ENCODE measurements at places on chromosomes 4 and X.
A peak's percentile ranks its signal among the peaks of the same experiment; 100 is the strongest.

- no peak for DNase-seq
These were observed 1.4 kb downstream of the SMARCA5 start for GRCh38 chr4:143514901-143515300.

- DNase-seq: no peak
These were observed 143.9 kb upstream of the DIPK2B start for GRCh38 chrX:45344594-45344993.

DNA sequence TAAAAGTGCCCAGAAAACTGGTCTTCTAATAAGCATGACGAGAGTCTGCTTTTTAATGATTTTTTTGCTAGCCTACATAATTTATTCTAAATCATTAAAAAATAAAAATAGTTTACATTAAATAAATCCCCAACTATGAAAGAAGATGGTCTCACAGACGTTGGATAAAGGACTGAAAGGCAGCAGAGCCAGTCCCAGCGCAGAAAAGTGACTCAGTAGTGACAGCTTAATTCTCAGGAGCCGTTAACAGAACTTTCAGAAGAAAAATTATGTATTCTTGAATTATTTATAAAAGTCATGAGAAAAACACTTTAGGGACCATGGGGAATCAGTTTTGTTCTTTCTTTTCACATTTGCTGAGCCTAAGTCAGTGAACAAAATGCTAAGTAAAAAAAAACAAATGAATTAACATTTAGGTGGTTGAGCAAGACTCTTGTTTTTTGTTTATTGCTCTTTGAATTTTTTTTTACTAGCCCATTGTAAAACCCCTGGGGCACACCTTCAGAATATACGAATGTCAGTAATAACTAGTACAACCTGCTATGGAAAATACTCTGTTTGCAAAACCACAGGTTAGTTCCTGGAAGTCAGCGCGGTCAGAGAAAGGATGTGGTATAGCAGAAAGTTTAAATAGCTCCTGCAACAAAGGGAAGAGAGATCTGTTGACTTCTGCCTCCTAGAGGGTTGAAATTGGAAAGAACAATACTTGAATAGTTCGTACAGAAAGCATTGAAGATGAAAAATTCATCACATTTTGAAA, 50.4 kb upstream of the CCDC160 start:
- DNase-seq: no peak

DNA sequence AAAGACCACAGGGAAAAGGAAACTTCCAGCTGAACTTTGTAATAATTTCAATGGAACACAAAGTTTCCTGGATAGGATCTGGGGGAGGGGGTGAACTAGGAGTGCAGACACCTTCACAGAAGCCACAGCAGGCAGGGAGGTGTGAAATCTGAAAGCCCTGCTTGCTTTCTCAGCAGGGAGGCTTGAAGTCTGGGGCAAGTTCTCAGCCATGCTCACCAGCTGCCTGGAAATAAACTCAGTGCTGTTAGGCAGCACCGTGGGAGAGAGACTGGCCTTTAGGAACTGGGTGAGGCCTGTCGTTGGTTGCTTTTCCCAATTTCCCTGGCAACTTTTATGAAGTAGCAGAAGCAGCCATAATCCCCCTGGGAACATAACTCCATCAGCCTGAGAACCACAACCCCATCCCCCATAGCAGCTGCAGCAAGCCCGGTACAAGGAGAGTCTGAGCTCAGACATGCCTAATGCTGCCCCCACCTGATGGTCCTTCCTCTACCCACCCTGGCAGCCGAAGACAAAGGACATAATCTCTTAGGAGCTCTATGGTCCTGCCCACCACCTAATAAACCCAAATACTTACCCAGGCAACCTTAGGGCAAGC, 39.2 kb upstream of the NMU start:
- DNase-seq: no peak

DNA sequence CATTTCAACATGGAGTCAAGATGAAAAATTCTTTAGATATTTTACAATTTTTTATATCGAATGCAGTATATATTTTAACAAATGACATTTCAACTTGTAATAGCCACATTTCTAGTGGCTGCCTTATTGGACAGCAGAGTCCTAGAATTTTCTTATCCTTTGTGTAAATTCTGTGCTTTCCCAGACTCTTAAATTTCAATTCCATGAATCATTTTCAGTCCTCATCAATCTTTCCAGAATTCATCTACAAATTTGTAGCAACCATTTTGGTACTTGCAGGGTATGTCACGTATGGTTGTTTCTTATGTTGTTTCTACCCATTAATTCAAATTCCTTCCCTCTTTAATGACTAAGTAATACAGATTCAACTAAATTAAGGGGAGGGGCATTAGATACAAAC, 2.7 kb downstream of the PAICS start:
- DNase-seq: no peak

DNA sequence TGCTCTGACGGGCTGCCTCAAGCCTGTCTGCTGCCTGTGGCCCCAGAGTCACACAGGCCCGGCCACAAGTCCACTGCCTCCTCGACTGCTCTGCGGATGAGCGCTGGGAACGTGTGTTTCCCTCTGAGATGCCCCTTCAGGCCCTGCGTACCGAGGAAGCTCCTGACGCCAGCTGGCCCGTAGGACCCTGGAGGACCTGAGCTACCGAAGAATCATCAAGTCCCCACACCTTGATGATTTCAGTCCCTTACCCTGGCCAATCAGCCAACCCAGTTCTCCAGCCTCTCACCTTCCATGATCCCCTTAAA, 96.6 kb upstream of the LRPAP1 start:
- DNase-seq: no peak

DNA sequence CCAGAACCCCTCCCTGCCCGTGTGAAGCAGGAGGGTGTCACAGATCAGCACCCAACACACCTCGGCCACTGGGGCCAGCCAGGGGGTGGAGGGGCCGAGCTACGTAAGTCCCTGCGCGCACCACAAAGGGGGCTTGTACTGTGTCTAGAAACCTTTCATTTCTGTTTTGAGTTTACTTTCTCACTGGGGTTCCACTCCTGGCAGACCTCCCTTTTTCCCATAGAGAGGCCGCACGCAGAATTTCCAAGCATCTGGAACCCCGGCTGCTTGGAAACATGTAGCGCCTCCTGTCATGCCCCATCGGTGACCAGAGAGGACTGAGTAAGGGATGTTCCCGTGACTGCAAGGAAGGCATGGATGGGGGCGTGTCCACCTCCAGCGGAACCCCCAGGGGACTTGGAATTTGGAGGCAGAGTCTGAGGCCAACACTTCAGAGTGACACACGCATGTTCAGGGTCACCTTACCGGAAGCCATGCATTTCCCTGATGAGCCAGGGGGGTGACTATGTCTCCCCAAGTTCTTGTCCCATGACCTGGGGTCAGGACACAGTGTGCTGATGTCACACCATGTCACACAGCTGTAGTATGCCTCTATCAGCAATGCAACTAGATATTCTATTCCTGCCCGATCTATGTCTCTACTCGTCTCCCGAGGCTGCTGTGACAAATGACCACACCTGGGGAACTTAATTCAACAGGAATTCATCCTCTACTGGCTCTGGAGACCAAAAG, 105.3 kb downstream of the DHRSX start:
- DNase-seq: no peak

DNA sequence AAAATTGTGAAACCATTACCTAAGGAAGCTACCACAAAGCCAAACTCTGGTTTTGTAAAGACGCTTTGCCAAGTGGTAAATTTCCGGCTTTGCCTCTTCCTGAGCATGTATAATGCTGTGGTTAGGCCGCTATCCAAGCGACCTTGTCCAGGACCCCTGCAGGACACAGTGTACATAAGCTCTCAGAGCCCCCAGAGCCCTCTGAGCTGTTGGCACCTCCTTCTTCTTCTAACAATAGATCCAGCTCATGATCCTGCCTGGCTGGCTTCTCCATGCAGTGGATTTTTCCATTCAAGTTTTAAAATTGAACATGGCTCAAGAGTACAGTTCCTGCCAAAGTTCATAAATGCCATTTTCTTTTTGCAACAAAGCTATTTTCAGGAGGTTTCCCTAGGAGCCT, 326.7 kb downstream of the MAPK10 start:
- DNase-seq: no peak

- DNase-seq: no peak
These were observed 80.5 kb downstream of the ALPK1 start for GRCh38 chr4:112377594-112378242.

GRCh38 chr4:17366496-17366895, 145.4 kb downstream of the QDPR start:
- no peak for DNase-seq

GRCh38 chr4:1756893-1757779, 35.8 kb downstream of the TACC3 start:
- DNase-seq: no peak

DNA sequence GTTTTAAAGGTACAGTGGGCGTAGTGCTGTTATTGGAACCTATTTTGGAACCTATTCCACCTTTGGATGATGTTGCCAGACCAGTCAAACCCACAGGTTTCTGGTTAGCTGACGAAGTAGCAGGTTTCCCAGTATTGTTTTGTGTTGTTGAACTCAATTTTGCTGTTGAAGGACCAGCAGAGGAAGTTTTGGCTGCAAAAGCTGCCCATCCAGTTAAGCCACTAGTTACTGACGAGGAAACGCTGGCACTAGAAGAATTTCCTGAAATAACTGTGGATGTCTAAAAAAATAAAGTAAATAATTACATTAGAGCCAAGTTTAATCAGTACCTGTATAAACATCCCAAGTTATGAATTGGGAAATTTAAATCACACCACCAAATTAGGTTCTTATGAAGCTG, 25.5 kb downstream of the INTS12 start:
- no peak for DNase-seq

- DNase-seq: no peak
These were observed 155.0 kb downstream of the SLC7A11 start for GRCh38 chr4:138087066-138087719.

GRCh38 chr4:89283226-89284009, 24.2 kb downstream of the GPRIN3 start:
- DNase-seq: no peak

- DNase-seq: no peak
These were observed 58.1 kb downstream of the MAML3 start for GRCh38 chr4:140095694-140096482.

GRCh38 chrX:2614911-2615310, 76.2 kb upstream of the CD99 start:
- no peak for DNase-seq

- no peak for DNase-seq
These were observed 84.2 kb downstream of the GPR143 start for GRCh38 chrX:9681422-9681821.

DNA sequence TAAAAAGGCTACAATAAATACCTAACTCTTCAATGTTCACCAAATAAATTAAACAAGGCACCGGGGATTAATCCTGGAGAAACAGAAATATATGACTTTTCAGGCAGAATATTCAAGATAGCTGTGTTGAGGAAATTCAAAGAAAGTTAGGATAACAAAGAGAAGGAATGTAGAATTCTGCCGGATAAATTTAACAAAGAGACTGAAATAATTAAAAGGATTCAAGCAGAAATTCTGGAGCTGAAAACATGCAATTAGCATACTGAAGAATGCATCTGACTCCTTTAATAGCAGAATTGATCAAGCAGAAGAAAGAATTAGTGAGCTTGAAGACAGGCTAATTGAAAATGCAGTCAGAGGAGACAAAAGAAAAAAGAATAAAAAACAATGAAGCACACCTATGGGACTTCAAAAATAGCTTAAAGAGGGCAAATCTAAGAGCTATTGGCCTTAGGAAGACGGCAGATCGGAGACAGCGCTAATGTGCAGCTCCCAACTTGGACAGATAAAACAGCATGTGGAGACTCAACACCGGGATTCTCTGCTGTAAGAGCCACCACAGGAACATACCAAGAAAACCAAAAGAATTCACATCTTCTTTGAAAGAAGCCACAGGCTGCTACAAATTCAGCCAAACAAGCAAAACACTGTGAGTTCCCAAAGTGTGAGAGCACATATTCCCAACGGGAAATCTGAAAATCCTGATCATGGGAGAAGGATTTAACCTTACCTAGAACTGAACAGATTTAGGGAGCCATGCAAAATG, 1290.9 kb downstream of the PCDH18 start:
- no peak for DNase-seq

DNA sequence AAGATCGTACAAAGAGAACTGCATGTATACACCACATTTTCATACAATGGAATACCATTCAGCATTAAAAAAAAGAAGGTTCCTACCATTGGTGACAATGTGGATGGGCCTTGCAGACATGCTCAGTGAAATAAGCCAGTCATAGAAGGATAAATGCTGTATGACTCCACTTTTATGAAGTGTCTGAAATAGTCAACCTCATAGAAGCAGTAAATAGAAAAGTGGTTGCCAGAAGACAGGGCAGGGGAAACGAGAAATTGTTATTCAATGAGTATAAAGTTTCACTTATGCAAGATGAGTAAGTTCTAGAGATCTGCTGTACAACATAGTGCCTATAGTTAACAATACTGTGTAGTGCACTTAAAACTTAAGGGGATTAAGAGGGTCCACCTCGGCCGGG, 257.5 kb upstream of the FTHL17 start:
- no peak for DNase-seq

GRCh38 chrX:46865281-46865680, 28.4 kb downstream of the RP2 start:
- DNase-seq: no peak

DNA sequence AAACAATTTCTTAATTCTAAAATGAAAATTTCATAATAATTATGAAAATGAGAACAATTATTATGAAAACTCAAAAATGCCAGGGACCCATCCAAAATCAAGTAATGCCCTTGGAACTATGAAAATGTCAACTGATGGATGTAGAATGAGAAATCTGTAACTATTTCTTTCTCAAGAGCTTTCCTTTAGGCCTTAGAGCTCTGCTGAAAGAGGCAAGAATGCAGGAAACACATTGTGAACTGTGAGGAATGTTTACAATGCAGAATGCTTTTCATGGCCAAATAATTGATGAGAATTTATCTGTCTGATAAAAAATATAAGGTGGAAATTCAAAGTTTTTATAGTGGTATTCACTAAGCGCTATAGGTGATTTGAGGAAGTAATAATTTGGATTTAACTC, 207.1 kb upstream of the PCDH18 start:
- no peak for DNase-seq

DNA sequence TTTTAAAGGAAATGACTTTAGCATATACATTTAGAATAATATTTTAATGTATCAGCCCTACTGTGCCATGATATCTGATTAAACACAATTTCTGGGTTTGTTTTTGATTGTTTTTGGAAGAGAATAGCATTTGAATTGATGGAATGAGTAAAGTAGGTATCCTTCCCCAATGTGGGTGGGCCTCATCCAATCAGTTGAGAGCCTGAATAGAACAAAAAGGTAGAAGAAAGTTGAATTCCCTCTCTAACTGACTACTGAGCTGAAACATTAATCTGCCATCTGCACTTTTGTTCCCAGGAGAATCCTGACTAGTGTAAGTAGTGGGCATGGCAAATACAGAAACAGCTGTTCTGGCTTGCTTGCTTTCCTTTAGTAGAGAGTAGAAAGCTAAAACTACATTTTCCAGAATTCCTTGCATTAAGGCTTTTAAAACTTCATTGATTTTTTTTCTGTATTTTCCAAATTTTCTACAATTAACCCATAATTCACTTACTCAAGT, 9.7 kb upstream of the SEC24D start:
- no peak for DNase-seq

GRCh38 chr4:37188100-37188499, 56.4 kb upstream of the NWD2 start:
- no peak for DNase-seq

GRCh38 chrX:32195611-32196010, 1015.7 kb downstream of the DMD start:
- no peak for DNase-seq

GRCh38 chr4:107625391-107625902, 94.6 kb downstream of the PAPSS1 start:
- no peak for DNase-seq

- peak; percentile 4 for DNase-seq
These were observed 1.3 kb upstream of the CITED1 start for GRCh38 chrX:72306851-72307645.

Data from cortex of kidney (tissue), 1 donor.